ENCODE measurements at places on chromosomes 1 and 21.

- no peak for DNase-seq
Observed at GRCh38 chr1:86704972-86705664, 742 bp downstream of the SH3GLB1 start.

DNA sequence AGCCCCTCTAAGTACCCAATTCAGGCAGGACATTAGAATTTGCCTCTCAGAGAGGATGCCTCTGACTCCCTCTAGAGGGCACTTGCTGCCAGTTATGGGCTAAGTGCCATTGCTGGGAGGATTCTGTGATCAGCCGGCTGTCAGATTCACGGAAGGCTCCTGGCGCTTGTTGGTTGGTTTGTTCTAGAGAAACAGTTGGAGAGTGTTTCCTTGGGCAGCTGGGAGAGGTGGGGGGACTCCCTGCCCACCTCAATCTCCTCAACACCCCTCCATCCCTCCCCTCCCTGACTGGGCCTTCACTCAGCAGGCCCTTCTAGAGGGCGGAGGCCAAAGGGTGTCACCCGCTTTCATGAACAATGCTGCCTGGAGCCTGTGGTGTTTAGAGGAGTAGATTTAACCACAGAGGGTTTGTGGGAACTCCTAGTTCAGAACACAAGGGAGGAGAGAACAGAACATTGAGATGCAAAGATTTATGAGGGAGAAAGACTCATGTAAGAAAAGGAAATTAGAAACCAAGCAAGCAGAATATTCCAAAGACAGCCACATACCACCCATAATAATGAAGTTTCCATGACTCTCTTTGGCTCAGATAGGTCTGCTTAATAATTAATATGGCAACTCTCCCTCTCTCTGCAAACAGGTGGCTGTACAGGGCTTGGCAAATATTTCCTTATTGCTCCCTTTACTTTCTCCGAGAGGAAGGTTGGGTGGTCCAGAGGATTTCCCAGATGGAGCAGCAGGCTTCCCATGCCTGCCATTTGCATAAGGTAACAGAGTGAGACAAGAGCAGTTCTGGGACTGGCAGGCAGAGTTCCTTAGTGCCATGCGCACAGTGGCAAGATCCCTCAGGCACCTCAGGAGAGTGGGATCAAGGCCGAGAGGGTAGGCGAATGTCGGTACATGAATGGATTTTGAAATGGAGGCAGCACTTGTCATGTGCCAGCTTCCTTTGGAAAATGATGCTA is 30.0 kb upstream of the ACP6 start:
- DNase-seq, result peak; percentile 60

GRCh38 chr21:42341776-42342542 is 8.8 kb downstream of the TFF2 start:
- DNase-seq, result no peak

DNA sequence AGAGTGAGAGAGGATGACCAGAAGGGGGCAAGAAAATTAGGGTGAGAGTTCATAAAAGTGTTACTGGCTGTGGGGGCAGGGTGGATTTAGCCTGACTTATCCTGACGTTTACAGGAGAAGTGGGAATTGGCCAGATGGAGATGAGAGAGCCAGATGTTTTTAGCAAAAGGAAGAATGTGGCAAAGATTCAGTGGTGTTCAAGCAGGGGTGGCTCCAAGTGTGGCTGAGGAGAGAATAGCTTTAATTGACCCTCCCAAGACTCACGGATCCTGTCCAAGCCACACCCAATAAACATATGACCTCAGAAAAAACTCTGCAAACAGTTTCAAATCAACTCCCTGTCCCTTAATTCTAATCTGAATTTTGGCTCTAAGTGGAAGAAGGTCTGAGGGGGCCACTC is 35.2 kb upstream of the EDEM3 start:
- no peak for DNase-seq

DNA sequence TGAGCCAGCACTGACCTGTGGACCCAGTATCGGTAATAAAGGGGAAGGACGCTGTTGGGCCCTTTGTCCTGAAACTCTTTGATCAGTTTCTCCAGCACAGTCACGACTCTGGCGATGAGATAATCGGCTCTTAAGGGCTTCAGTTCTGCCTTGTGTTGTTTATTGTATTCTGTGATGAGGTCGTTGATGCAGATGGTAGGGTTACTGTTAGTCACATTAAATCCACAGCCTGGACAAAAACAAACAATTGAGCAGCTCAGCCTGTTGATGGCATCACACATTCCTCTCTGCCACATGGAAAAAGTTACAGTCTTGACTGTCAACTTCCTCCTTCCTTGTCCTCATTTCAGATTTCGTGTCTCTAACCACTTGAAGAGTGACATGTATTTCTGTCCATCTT is 57.6 kb downstream of the SIM2 start:
- DNase-seq, result no peak

- no peak for DNase-seq
Observed at GRCh38 chr1:219812491-219813203, 115.7 kb downstream of the SLC30A10 start.

DNA sequence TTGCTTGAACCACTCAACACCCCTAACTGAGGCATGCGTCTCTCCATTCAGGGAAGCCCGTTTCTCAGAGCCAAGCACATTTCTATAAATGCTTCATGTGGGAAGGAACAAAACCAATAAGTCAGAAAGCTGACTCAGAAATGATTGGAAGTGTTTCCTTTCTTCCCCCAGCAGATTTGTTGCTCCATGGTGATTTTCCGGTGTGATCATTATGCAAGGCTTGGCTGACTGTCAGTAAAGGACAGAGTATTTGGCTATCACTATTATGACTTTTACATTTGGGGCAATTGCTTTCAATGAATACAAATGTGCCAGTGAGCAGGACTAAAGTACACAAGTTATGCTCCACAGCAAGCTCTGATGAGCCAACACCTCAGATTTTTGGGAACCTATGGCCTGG is 53.3 kb upstream of the ZC3H11B start:
- DNase-seq, result no peak

- DNase-seq, result no peak
Observed at GRCh38 chr1:150902751-150903150, 15.8 kb downstream of the CTXND2 start.

GRCh38 chr1:151314137-151314875 is 12.9 kb downstream of the PI4KB start:
- DNase-seq, result no peak

GRCh38 chr1:92538413-92539061 is 51.8 kb upstream of the GFI1 start:
- DNase-seq, result peak; percentile 38

- DNase-seq, result no peak
Observed at GRCh38 chr21:39006571-39007311, 176.5 kb downstream of the PSMG1 start.

GRCh38 chr1:178541829-178542553 is 29.1 kb downstream of the TEX35 start:
- DNase-seq, result no peak

DNA sequence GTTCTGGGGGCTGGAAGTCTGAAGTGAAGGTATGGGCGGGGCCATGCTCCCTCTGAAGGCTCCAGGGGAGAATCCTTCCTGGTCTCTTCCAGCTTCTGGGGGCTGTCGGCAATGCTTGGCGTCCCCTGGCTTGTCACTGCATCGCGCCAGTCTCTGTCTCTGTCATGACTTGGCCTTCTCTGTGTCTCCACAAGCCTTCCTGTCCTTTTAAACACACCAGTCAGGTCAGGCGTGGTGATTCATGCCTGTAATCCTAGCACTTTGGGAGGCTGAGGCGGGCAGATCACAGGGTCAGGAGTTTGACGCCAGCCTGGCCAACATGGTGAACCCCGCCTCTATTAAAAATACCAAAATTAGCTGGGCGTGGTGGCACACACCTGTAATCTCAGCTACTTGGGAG is 125.3 kb downstream of the ACTL8 start:
- no peak for DNase-seq

- DNase-seq, result no peak
Observed at GRCh38 chr1:37478451-37478881, 4.1 kb downstream of the ZC3H12A start.

DNA sequence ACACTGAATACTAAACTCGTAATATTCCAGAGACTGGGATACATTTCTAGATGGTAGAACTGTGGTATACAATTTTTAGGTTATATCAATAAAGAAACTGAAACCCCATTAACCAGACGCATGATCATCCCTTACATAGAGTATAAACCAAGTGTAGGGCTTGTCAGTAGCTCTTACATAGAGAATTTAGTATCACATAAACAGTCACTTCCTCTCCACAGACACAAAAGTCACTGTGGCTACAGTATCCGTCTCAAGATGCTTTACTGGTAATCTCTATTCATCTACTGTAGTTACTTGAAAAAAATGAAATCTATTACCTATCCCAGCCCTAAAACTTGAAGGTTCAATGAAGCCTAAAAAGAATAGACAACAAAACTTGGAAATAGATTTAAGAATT is 252.3 kb upstream of the TMPRSS15 start:
- DNase-seq, result no peak

- no peak for DNase-seq
Observed at GRCh38 chr1:86235852-86236251, 79.3 kb upstream of the COL24A1 start.

DNA sequence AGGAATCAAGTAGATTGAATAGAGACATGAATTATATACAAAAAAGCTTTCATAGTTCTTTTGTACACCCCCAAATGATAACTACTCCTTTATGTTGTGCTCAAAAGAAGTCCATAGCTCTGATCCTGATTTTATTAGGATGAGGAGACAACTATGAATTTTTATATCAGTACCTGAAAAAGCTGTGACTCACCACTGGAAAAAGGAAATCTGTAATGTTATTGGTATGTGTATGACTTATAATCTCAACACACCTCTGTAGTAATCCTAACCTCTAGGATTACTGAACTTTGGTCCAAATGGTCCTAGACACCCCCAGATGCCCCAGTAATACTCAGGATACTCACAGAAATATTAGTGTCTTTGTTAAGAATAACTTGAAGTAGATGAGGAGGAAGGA is 10.2 kb downstream of the PRKAB2 start:
- no peak for DNase-seq

DNA sequence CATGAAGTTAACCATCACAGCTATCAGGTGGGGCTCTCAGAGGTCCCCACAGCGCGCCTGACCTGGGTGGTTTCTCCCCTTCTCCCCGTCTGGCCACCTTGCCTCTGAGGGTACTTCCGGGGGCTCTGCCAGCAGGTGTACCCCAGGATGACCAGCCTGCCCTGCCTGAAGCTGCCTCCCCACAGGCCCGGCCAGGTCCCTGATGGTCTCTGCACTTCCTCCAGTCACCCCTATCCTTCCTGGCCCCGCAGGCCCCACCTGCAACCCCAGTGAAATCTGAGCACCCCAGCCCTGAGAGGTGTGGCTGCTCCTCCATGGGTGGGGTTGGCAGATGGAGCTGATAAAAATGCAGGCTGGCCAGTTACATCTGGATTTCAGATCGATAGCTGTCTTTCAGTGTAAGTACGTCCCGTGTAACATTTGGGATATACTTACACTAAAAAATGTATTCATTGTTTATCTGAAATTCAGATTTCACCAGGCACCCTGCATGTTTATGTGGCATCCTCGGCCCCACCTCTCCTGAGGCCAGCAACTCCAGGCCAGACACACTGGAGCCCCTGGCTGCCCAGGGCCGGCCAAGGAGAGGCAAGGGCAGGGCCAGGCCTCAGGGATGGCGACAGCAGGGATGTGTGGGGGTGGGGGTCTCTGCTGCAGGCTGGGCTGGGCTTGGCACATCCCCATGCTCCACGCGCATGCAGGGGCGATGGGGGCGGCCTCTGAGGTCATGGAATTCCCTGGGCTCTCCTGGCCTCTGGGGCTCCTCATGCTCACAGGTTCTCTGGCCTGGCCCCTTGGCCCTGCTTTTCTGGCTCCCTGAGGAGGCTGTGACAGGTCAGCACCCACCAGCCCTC is 25.1 kb downstream of the LRRC3 start:
- DNase-seq, result no peak

- DNase-seq, result no peak
Observed at GRCh38 chr21:28207436-28208173, 785.1 kb downstream of the LTN1 start.

- DNase-seq, result no peak
Observed at GRCh38 chr1:97864615-97865014, 56.2 kb downstream of the DPYD start.

- no peak for DNase-seq
Observed at GRCh38 chr21:31236528-31236927, 107.5 kb downstream of the TIAM1 start.

DNA sequence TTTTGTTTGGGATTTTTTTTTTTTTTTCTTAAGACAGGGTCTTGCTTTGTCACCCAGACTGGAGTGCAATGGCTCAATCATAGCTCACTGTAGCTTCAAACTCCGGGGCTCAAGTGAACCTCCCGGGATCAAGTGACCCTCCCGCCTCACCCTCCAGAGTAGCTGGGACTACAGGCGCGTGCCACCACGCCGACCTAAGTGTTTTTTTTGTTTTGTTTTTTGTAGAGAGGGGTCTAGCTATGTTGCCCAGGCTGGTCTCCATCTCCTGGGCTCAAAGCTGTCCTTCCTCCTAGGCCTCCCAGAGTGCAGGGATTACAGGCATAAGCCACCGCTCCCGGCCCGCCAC is 776 bp downstream of the HLCS start:
- DNase-seq, result no peak

- no peak for DNase-seq
Observed at GRCh38 chr1:55192093-55192492, 23.1 kb downstream of the USP24 start.

GRCh38 chr1:185585770-185586169 is 148.4 kb upstream of the HMCN1 start:
- DNase-seq, result no peak

DNA sequence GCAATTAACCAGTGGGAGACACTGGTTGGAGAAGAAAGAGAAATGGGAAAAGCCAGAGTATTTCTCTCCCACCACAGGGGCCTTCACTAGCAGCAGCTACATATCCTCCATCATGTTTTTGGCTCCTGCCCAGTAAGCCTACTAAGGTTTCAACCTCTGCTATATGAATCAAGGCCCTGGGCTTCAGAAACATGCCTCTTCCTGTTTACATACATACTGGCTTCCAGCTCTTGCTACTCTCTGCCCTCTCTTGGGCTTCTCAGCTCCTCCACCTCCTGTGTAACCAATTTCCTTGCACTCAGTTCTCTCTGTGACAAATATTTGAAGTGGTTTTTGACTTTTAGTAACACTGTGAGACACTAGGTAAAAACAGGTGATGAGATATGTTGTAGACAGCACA is 80.8 kb downstream of the LRRC7 start:
- peak; percentile 1 for DNase-seq

DNA sequence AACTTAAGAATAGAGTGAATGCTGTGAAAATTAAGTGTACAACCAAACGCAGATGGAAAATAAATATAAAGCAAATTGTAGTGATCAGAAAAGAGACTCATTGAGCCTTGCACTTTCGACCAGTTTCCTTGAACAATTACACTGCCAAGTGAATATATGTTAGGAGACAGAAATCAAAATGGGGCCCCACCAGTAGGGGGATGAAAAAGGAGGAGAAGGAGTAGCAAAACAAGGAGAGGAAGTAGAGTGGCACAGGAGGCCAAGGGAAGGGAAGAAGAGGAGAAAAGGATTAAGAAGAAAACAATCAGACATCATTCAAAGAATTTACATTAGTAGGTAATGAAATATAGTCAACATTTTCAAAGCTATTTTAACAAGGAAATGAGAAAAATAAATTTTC is 1770.6 kb downstream of the PLA2G4A start:
- no peak for DNase-seq

- DNase-seq, result no peak
Observed at GRCh38 chr1:84971957-84972356, 25.0 kb downstream of the MCOLN2 start.
